ENCODE measurements at places on chromosomes 12 and 14.
A peak's percentile ranks its signal among the peaks of the same experiment; 100 is the strongest.

DNA sequence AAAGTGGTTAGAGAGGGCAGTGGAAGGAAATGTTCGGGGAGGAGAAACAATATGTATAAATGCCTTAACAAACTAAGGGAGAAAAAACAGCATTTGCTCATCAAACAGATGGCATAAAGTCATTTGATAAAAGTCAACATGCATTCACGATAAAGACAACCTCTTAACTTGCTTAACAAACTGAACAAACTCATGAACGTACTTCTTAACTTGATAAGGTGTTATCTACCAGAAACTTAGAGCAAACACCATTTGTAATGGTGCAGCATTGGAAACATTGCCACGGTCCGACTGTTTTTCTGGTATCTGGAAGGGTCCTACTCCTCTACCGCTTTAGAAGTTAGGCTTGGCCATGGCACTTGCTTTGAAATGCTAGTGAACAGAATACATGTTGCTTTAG, 4.2 kb upstream of the RPS6KL1 start:
- no peak for DNase-seq

DNA sequence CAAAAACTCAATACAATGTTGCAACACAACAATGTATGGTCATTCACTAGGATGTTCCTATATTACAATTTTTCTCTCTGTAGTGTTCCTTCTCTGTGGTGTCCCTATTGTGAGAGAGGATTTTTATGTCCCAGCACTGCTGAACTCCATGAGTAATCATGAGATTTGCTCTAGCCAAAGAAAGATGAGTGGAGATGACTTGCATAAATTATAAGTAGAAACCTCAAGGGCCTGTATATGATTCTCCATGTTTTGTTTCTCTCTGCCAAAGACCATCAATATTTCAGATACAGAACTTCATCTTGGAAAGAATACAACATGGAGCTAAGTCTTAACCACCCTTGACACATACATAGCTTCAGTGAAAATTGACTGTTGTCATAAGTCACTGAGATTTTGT, 579.1 kb downstream of the TMTC2 start:
- DNase-seq = no peak

DNA sequence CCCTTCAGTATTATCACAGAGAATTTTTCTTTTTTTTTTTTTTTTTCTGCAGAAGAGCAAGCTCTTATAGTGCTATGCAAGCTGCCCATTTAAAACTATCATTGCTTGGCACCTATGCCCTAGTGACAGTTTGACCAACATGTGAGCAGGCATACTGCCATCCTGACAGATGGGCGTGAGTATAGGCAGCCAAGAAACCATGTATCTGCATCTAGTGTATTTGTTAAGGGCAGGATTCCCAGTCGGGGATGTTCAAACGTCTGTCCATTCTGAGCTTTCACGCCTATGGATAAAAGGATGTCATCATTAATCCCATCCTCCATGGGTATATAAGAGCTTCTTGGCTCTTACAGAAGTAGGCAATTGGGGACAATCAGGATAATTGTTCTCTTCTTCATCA, 8.8 kb downstream of the VRK1 start:
- DNase-seq = no peak

GRCh38 chr12:23217158-23217557, 592.2 kb downstream of the ETNK1 start:
- no peak for DNase-seq

DNA sequence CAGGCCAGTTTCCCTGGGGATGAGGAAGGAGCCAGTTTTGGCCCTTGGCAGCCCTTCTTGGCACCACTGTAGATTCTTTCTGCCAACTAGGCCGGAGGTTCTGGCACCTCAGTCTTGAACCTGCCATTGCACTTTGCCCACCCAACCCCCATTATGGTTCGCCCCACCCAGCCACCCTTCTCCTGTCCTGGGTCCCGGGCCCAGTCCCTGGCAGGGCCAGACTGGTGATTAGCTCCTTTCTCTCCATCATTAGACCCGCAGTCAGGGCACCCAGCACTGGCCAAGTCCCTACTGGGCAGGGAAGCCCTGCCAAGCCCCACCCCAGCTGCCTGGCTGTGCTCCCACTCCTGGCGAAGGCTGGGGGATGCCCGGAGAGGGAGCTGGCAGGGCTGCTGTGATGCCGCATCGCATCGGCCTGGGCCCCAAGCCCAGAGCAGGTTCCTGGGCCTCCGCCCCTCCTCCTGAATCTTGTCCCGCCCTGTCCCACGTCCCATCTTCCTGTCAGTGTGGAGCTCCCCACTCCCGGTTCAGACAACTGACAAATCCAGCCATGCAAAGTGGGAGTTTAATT, 9.8 kb downstream of the FAM222A start:
- no peak for DNase-seq

- DNase-seq = no peak
Observed at GRCh38 chr14:20998674-20999366, at the start of gene SLC39A2. TSS of gene SLC39A2 (plus strand) at chr14:20999293. CDS start at chr14:20999447, 154 bp downstream.

GRCh38 chr12:52055731-52056711, 4.8 kb downstream of the NR4A1 start:
- DNase-seq = no peak

GRCh38 chr14:38256533-38256840, 594 bp upstream of the CLEC14A start:
- DNase-seq = no peak

DNA sequence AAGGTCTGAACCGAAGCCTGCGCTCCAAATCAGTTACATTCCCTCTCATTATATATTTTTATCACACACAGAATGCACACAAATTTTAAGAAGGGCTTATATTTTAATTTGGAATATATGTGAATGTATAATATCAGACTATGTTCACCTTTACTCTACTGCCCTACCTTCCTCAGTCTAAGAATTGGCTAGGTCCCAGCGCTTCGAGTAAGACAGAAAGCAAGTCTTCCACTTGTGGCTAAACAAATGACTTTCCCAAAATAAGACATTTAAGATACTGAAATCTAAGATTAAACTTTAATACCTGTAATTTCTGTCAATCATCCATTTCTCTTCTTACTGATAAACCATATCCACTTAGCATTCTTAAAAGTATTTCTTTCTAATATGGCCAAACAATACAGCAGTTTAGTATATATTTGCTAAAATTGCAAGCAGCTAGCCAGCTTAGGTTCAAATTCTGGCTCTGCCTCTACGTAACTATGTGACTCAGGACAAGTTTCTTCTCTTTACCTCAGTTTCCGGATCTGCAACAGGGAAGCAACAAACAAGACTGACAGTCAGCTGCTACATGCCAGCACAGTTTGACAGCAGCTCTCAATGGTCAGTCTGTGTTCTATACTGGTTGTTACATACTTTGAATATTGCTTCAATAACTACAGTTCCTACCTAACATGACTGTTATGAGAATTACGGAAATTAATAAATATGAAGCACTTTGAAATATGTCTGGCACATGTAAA, 2.0 kb downstream of the INTS13 start:
- peak; percentile 24 for DNase-seq

- DNase-seq = no peak
Observed at GRCh38 chr14:89455412-89455811, 38.4 kb upstream of the FOXN3 start.

GRCh38 chr14:94136575-94137331, 7.3 kb upstream of the IFI27L2 start:
- peak; percentile 82 for DNase-seq

- DNase-seq = no peak
Observed at GRCh38 chr14:58078471-58078870, 73.5 kb downstream of the ARMH4 start.

- DNase-seq = no peak
Observed at GRCh38 chr14:99608591-99608990, 4.6 kb upstream of the CCDC85C start.

DNA sequence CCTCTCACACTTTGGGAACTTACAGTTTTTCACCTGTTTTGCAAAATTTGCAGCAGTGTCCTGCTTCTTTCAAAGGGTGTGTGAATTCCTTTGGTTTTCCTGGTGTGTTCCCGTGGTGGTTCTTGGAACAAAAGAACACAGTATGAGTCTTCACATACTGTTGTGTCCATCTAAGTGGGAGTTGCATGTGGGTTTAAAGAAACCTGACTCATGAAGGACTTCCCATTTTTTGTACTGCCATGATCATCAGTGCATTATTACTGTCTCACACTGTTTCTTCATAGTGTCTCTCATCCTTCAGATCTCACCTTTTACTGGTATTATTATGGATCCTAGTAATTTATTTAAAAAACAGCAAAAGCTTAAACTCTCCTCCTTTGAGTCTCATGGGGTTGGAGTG, 3.8 kb upstream of the GZMH start:
- no peak for DNase-seq

- no peak for DNase-seq
Observed at GRCh38 chr14:20606190-20606901, 15.2 kb upstream of the RNASE12 start.

DNA sequence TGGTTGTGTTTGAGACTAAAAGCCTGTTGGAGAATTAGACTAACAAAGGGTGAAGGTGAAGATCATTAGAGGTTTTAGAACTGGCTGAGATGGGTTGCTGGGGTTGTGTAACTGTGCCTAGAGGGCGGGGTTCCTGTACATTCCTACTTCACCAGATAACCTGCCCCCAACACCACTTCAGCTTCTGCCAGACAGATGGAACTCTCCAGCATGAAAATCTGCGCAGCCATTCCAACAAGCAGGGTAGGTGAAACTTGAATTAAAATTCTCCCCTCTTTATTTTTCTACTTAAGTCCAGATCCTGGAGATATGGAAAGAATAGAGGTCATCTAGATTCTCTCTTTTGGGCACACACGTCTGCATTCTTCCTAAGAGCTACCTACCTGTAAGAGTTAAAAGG, 6.0 kb downstream of the FOXG1 start:
- no peak for DNase-seq

DNA sequence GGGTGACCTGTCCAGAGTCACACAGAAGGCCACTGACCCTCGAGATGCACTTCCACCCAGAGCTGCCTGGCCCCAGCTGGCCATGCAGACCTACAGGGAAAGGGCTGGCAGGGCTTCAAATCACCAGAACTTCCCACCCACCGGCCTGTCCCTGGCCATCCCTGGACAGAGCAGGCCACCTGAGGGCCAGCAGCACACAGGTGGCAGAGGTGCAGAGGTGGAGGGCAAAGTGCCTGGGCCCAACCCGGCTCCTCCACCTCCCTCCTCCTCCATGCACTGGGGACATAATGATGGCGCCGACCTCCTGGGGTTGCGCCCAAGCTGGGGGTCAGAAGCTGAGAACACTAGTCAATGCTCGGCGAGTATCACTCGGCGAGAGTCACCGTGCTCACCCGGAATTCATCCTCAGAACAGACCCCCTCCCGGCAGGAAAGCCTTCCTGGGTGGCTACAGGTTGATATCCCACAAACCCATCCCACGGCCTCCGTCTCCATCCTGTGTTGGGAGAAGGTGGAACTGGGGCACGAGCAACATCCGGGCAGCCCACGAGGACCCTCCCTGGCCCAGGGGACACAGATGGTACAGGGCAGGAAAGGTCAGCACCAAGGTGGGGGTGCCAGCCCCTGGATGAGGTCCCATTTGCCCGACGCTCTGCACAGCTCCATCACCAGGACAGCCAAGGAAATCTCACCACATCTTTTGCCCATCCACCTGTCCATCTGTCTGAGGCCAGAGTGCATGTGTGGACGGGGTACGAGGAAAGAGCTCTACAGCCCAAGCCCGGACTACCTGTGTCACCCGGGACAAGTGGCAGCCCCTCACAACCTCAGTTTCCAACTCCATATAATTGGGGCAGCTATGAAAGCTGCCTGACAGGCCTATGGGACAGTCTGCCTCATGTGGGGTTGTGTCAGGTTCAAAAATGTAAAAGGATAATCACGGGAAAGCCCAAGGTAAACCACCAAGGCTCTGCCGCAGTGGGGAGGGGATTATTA, 10.8 kb downstream of the BEGAIN start:
- no peak for DNase-seq

GRCh38 chr12:85273381-85274314, 6.4 kb upstream of the ALX1 start:
- no peak for DNase-seq

- DNase-seq = no peak
Observed at GRCh38 chr12:131134523-131135310, 181.0 kb downstream of the ADGRD1 start.

GRCh38 chr14:99255621-99256482, 16.1 kb downstream of the BCL11B start:
- peak; percentile 15 for DNase-seq

DNA sequence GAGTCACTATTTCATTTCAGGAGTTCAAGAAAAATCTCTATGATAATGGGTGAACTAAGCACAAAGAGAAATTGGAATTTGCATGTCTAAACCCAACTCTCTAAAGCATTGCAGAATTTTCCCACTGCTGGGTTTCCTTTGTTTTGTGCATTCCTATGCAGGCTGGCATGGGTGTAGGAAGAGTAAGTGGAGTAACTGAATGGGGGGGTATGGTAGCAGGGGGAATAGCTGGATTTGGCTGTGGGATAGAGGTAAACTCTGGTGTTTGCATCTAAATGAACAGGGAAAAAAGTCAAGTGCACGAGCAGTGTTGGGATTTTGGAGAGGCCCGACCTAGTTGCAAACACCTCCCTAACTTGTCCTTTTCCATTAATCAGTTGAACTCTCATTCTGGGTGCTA, 159.1 kb downstream of the ANO4 start:
- no peak for DNase-seq

- DNase-seq = no peak
Observed at GRCh38 chr12:120037851-120038250, 48.8 kb downstream of the BICDL1 start.

DNA sequence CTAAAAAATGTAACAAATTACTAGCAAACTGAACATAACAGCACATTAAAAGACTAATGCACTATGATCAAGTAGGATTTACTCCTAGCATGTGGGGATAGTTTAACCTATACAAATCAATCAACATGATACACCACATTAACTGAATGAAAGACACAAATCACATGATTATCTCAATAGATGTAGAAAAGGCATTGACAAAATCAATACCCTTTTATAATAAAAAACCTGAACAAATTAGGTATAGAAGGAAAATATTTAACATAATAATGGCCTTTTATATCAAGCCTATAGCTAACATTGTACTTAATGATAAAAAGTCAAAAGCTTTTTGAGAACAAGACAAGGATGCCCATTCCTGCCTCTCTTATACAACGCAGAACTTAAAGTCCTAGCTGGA, 540.0 kb downstream of the RERGL start:
- DNase-seq = no peak

DNA sequence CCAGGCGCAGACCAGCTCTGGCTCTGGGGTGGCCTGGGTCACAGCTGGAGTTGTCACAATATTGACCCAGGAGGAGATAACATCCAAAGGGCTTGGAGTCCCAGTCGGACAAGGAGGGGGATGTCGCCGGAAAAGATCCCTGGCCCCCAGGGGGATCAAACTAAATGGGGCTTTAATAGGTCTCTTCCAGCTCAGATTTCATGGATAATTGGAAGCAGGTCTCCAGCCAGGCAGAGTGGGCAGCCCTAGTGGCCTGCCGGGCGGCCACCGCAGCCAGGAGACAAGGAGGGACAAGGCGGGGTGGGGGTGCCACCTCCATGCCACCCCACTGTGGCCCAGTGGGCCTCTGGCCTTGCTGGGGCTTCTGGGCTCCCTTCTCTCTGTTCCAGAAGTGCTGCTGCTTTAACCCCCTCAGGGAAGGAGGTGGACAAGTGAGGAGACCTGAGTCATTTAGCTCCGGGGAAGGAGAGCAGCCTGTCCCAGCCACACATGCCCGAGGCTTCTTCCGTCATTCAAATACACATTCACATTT, 23.1 kb upstream of the PGF start:
- no peak for DNase-seq
